ENCODE measurements at places on chromosomes 3 and 15.

GRCh38 chr3:133487920-133488540 lies 85.5 kb upstream of the CDV3 start:
- DNase-seq: no peak

- DNase-seq: no peak
These were observed 56.4 kb downstream of the UMPS start for GRCh38 chr3:124786511-124787241.

GRCh38 chr3:186241910-186242821 lies 119.9 kb downstream of the DGKG start:
- no peak for DNase-seq

DNA sequence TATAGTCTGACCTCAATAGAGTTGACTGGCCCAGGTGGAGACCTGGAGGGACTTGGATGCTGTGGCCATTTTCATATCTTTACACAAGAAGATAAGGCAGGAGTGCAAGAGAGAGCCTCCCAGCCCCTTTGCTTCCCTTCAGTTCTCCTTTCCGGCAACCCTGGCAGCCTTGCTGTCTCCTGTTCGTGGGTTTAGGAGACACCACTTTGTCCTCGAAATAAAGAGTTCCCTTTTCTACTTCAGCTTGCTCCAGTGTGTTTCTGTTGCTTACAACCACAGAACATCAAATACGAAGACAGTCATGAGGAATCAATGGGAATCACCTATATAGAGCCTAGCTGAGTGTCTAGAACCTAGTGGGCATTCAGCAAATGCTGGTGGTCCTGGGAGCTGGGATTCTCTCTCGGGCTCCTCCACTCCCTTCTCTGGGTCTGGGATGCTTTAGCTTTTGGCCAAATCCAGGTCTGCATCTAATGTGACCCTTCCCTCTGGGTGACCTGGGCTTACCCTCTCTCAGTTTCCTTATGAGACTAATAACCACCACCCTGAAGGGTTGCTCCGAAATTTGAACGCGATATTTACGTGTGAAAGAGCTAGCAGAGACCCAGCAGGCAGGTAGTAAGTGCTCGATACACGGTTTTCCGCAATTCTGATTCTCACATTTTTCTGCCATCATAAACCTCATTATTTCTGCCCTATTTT lies 44.5 kb downstream of the PCSK6 start:
- DNase-seq: no peak

GRCh38 chr3:55789516-55789915 lies 302.4 kb upstream of the WNT5A start:
- DNase-seq: no peak

GRCh38 chr15:77418966-77419835 lies 703 bp downstream of the PEAK1 start:
- DNase-seq: no peak

DNA sequence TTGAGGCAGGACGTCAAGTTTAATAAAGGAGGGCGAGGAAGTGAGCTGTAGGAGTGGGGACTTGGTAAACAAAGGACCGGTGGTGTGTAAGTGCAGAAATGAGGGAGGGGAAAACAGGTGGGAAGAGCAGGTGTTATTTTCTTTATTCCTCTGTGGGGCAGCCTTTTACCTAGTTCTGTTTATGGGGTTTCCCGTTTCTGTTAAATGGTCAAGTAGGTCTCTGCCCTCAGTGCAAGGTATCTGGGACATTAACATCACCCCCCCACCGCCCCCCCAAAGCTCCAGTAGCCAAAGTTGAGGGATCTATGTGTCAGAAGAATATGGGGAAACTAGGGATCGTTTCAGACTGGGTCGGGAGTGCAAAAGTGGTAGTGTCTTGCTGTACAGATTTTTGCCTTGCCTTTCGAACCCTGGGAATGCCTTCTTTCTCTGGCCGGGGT lies 893 bp downstream of the MGA start:
- DNase-seq: no peak

DNA sequence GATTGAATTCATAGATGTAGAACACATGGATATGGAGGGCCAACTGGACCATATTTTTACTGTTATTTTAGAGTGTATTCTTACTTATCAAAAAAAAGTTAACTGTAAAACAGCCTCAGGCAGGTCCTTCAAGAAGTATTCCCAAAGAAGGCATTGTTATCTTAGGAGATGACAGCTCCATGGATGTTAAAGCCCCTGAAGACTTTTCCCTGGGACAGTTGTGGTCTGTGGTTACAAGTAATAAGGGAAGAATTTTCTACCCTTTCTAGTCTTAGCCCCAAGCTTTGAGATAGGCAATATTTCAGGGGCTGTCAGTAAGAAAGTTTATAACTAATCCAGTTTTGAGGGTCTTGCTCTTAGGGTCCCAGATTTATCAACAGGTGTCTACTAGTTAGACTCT lies 62.5 kb downstream of the LRRC49 start:
- no peak for DNase-seq

All from GM12878 (cell line).